ENCODE measurements at places on chromosomes 5 and 9.

DNA sequence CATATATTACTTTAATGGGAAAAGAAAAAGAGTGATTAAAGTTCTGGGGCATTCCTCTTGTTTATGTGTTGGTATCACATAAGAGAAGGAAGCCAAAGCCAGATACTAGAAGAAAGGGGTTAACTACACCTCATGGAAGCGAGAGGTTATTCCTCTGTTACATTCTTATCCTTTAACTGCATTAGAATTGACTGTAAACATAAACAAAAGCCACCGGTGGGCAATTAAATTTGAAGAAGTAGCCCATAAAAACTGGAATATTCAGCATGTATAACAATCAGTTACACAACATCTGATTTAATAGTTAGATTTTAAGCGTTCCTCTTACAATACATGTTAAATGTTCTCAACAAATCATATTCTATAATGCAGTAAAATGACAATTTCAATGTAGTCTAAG is 18.8 kb downstream of the POU5F2 start:
- no peak for DNase-seq

DNA sequence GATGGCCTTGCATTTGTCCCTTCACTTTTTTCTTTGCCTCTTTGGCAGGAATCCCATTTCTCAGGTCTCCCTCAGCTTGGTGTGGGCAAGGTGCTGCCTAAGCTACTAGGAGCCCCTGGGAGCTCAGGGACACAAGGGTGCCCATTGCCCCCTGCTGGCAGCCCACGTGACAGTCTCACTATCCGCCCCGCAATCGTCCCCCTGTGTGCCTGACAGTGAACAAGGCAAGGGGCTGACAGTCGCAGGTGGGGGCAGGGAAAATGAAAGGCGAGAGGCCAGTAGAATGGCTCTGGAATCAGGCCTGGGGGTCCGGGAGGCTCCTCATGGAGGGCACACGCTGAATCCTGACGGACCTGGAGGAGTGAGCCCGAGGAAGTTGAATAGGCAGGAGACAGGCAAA is 2.0 kb upstream of the PCDH12 start:
- DNase-seq = peak; percentile 43

DNA sequence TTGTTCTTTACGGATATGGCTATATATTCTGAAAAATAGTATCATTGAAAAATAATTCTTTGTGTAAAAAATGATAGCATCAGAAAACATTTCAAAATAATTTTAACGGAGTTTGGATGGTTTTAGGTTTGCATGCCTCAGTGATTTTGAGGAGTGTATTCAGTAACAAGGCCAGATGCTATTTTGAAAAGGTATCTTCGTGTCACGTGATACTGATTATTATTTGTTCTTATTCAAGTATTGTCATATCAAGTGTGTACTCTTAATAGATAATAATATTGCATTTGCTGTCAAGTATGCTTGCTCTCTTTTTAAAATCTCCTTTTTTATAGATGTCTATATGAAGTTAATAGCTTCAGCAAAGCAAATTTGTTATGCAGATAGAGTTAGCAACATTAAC is 313.1 kb upstream of the PTPRD start:
- DNase-seq = no peak

- DNase-seq = peak; percentile 71
These were observed 57.1 kb upstream of the NMUR2 start for GRCh38 chr5:152462021-152462721.

- DNase-seq = peak; percentile 47
These were observed 182.4 kb downstream of the NFIB start for GRCh38 chr9:14131356-14132088.

DNA sequence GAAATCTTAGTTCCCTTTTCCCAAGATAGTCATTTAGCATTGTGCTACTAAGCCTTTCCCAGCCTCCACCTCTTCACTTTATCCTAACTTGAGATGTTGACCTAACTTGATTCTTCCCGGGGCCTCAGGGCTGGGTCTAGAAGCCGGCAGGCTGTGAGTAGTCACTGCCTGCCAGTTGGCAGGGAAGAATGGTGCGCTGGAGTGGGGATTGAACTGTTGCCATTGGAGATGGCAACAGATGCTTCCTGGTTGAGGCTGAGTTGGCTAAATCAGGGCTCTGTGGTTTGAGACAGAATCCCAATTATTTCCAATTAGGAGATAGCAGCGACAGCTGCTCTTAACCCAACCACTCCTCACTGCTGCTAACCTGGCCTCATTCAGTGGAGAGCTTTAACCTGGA is 343.1 kb downstream of the BRINP1 start:
- DNase-seq = no peak

- no peak for DNase-seq
These were observed 8.7 kb downstream of the GRK6 start for GRCh38 chr5:177434942-177435738.

GRCh38 chr9:69273161-69273560 is 51.9 kb upstream of the ENTREP1 start:
- no peak for DNase-seq

GRCh38 chr5:146633323-146633764 is 117.4 kb upstream of the GPR151 start:
- peak; percentile 94 for DNase-seq

GRCh38 chr5:147170603-147171002 is 64.2 kb upstream of the STK32A start:
- no peak for DNase-seq

DNA sequence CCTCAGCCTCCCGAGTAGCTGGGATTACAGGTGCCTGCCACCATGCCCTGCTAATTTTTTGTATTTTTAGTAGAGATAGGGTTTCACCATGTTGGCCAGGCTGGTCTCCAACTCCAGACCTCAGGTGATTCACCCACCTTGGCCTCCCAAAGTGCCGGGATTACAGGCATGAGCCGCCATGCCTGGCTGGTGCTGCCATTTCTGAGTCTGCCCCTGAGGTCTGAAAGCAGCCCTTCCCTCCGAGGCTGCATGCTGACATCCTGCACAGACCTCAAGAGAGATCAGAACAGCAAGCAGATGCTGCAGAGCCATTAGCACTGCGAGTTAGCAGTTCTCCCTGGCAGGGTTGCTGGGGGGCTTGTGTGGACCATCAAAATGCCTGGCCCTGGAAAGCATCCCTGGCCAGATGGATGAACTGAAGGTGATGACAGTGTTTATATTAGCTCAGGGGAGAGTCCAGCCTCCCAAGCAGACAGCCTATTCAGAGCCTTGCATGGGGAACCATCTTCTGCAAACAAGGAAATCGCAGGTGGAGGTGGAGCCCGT is 176.5 kb upstream of the PANK3 start:
- no peak for DNase-seq

DNA sequence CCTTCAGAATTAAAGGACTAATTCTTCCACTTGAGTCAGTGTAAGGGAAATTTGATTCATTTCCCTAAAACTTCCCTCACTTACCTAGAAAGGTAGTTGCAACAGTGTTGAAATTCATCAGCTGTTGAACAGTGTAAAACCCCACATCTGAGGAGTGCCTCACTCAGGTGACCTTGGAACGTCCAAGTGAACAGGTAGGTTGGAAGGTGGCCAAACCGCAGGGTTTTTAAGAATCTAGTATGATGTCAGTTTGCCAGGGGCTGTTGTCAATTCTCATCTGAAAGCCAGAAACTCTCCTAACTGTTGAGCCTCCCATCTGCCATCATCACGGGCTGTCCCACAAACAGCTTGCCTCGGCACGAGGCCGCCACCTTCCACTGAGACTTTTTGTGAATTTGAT is 105.7 kb downstream of the TMEM174 start:
- DNase-seq = no peak

DNA sequence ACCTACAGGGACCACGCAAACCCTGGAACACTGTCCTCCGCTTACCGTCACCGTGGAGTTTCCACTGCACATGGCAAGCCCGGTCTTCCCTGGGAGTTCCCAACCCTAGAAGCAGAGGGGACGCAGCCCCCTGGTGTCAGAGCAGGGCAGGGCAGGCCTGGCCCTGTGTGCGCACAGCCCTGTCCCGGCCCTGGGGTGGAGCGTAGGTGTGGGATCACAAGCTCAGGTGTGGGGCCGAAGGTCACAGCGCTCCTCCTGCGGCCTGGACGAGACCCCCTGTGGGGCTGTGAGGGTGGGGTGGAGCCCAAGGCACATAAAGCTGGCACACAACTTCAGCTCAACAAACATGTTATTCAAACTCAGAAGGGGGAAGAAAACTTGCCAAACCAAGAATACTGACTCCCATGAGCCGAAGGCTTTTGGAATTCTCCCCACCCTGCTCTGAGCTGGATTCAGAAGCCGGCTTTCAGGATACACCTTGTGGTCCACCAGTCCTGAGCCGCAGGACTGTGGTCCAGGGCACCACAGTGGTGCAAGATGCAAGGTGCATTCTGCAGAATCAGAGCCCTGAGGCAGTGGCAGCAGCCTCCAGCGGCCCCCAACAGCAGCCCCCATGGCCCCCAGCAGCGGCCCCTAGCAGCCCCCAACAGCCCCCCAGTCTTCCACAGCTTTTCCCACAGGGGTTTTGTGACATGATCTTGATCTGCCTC is 11.8 kb upstream of the EXOC3 start:
- DNase-seq = peak; percentile 71

DNA sequence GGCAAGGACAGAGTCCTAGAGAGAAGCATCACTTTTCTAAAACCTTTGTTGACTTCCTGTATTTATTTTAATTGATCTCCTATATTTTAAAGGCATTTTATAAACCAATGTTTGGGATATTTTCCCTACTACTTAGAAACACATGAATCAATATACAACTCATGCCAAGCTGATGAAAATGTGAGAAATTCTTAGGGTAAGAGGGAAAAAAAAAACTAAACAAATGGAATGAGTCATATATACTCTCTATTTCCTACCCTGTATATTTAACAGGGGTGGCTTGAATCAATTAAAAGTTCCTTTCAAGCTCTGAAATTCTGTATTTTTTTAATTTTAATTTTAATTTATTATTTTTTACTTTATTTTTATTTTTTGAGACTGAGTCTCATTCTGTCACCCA is 19.6 kb downstream of the BAAT start:
- no peak for DNase-seq

GRCh38 chr9:88464851-88465250 is 70.1 kb upstream of the NXNL2 start:
- DNase-seq = no peak

DNA sequence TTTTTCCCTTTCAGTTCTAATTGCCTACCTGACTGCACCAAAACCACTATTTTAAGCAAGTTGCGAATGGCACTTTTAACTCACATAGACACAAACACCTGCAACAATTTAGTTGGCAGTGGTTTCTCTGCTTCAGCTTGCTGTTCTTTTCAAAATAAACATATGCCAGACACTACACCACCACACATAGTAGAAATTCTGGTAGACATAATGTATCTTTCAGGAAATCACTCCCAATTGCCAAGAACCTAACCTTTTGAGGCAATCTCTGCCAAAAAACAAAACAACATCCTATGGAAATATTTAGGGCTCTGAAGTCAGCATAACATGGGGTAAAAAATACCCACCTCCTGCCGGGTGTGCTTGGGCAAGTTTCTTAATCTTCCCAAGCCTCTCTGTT is 27.7 kb downstream of the GLIS3 start:
- DNase-seq = no peak

GRCh38 chr9:89531766-89532165 is 33.9 kb upstream of the SEMA4D start:
- no peak for DNase-seq

GRCh38 chr9:98995059-98995671 is 51.5 kb downstream of the COL15A1 start:
- no peak for DNase-seq

DNA sequence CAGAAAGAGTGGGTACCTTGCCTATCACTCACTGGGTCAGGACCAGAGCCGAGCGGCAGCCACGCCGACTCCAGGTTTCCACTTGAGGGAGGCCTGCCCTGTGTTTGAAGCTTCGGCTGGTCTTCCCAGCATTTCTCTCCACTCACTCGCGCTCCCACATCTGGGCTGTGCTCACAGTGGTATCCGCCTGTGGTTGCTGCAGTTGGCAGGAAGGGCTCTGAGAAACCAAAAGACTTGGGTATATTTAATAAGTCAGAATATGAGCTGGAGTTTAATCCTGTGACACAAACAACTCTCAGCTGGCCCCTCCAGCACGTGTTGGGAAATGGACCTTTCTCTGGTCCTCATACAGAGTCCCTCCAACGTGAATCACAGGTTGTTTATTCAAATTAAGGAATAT is 70.9 kb downstream of the SPRY4 start:
- DNase-seq = no peak

DNA sequence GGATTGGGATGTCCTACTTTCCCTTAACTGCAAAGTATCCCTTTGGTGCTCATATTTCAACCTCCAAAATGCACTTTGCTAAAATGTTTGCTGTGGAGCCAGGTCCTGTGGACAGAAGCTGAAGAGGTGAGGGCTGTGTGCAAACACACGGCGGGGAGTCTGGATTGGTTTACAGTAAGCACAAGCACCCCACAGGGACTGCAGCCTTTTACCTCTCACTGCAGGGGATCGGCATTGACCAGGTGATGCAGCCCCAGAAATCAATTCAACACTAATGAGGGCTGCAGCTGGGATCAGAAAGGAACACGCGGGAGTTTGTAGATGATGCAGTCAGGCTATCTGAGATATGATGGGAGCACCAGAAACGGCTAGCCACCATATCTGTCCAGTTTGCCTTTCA is 450.9 kb downstream of the CCDC171 start:
- DNase-seq = no peak

DNA sequence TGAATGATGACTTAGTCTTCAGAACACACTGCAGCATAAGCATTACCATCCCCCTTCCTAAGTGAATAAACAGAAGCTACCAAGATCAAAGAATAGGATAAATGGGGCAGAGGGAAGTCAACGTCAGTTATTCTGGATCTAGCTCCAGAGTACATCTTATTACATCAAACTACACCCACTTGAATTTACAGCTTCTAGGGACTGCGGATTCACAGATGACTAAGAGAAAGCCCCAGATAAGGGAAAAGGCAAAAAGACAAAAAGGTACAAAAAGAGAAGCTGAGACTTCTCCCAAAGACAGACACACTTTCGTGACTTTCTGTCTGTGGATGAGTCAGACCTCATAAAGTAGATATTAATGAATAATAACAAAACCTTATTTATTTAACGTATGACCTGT is 457.9 kb upstream of the BRINP1 start:
- no peak for DNase-seq

GRCh38 chr5:77928776-77929300 is 152.7 kb upstream of the TBCA start:
- no peak for DNase-seq
